ENCODE measurements at places on chromosomes 13 and 19.

DNA sequence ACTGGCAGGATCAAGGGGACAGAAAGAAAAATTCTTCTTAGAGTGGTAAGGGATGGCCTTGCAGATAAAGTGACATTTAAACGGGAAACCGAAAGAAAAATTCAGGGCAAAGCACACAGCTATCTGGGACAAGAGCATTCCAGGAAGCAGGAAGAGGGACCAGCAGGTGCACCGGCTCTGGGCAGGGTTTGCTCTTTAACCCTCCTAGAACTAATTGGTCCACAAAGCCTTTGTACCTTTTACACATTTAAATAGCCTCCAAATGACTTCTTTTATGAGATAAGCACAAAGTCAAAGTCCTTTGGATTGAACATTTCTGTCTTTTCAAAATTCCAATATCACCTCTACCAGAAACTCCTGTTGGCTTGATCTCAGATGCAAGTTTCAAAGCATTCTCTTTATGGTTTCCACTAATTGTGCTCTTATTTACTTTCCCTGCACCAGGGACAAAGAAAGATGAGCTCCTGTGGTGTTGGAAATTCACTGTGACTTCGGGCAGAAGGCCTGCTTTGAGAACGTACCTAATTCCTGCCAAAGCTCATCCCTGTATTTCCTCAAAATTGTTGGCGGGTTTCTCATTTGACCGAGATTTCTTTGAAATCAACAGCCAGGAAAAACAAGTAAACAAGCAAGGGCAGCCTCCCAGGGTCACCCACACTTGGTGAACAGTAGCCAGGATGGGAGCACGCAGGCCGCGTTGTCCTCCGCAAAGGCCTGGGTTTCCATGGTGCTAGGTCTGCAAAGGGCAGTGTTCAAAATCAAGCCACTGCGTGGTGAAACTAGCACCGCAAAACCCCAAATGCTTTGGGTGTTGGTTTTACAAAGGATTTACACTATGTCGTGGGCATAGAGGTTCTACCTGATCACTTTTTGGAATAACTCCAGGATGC, 98.6 kb downstream of the IRS2 start:
- DNase-seq: no peak

DNA sequence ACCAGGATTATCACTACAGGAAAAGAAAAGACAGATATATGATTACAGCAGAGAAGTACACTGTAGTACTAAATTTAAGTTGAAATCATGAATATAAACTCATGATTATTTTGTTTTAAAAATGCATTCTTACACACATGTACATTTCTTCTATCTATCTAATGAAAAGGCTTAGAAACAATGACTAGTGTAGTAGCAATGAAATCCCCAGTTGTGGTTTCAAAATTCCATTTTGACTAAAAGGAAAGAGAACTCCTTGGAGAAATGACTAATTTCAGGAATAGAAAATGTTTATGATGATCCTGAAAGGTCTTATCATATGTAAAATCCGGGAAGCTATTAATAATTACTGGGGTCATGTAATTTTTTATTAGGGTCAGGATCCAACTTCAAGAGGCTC, 195.0 kb upstream of the STARD13 start:
- no peak for DNase-seq

GRCh38 chr19:1663852-1664251, 11.4 kb upstream of the TCF3 start:
- no peak for DNase-seq

- DNase-seq: no peak
Measured at GRCh38 chr19:32387701-32388392, 17.7 kb upstream of the DPY19L3 start.

DNA sequence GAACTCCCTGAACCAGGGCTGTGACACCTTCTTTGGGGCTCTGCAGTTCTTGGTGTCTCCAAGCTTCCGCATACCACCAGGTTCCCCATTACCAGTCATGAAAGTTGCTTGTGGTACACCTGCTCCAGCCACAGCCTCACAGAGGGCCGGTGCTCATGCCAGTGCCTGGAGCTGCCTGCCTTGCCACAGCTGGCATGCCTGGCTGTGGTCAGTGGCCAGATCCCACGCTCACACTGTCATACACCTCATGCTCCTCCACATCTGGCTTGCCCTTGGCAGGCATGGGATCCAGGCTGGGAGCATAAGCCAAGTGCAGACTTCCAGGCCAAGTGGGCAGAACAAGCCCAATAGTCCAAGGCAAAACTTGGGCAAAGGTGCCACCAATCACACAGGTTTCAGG, 1054.9 kb downstream of the SLITRK5 start:
- no peak for DNase-seq

DNA sequence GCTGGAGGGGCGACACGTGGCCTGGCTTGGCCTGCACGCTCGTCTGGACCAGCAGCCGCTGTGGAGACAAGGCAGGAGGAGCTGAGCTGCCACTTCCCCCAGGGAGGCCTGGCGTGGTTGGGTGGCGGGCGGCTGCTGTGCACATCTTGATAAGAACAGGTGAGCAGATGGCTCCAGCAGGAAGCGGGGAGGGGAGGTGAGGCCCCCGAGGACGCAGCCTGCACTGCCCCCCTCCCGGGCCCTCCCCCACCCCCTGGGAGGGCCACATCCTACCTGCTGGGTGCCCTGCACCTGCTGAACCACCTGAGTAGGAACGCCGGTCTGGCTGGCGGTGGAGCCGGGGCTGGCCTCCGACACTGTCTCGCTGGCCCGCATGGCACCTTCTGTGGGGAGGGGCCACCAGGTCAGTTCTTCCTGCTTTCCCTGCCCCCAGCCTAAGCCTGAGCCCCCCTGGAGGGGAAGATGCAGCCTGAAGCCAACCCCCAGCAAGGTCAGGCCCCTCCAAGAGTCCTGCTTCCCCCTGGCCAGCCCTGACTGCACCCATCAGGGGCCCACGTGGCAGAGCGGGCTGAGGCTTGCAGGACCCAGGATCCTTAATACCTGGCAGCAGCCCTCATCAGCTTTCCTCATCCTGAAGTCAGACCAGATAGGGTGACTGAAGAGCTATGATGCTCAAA, 22.8 kb downstream of the RFX1 start:
- no peak for DNase-seq

DNA sequence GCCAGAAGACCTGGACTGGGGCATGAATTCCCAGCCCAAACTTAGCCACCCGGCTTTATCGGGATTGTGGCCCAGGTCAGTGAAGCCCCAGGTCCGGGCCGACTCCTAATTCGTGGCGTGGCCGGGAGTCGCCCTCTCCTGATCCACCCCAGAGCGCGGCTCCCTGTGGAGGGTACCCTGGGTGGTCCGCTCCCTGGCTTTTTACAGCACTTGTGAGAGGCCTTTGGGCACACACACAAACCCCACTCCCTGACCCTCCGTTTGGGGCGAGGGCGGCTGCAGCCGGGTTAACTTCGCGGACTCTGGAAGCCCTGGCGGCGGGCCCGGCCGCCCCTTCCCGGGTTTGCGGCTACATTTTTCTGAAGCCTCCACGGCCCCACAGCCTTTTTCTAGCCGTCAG, 56.4 kb downstream of the ZNF568 start:
- DNase-seq: no peak

GRCh38 chr19:29753934-29754305, 38.9 kb upstream of the C19orf12 start:
- no peak for DNase-seq

DNA sequence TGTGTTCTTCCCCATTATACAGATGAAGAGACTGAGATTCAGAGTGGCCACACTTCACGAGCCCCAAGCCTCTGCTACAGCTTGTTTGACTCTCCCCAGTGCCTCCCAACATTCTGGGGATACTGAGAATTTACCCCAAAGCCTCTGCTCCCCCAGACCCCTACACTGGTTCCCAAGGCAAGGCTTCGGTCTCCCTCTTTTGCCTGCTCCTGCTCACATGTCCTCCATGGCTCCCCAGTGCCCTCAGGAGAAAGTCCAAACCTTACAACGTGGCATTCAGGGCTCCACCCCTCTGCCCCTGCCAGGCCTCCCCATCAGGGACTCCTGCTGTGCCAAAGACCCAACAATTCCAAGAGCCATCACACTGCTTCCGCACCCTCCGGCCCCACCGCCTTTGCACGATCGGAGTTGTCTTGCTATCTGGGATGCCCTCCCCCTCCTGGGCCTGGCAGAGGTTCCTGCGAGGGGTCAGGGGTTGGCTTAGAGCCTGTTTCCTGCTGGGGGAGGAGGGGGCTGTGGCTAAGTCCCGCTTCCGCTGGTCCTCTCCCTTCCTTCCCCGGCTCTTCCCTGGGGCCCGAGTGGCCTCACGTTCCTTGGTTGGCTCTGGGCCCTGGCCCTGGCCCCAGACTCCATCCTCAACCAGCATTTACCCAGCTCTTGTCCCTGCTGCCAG, 15.4 kb downstream of the GTPBP3 start:
- no peak for DNase-seq

GRCh38 chr13:110472904-110473563, 88.5 kb downstream of the RAB20 start:
- no peak for DNase-seq

GRCh38 chr13:79528356-79528755, 47.4 kb downstream of the NDFIP2 start:
- DNase-seq: no peak

DNA sequence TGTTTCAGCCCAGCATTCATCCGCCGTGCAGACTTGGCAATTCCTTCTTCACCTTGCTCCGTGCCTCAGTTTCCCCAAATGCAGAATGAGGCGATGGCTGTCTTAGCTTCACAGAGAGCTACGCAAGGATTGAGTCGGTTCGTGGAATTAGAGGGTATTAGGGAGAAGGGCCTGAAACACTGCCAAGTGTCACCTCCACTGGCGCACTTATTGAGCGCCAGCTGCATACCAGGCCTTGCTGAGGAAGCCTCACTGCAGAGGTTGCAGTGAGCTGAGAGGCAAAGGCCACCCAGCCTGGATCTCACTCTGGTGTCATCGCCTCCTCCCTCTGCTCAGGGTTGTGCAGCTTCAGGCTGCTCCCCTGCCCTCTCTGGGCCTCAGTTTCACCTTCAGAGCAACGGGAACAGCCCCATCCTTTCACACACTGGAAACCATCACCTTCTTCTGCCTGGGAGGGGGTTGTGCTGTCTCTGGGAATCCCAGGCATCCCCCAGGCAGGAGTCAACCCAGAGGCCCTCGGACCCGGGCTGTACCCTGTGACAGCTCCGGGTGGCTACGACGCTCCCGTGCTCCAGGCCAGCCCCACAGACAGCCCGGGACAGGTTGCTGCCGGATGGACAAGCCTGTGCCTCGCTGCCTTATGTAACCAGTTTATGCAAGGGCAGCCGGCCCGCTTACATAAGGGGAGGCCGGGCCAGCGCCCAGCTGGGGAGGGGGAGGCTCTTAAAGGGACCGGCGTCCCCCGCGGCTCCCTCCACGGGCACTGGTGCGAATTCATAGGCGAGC, 31.9 kb downstream of the NFIC start:
- no peak for DNase-seq

GRCh38 chr13:21059641-21060337, 1.6 kb downstream of the LATS2 start:
- DNase-seq: no peak

DNA sequence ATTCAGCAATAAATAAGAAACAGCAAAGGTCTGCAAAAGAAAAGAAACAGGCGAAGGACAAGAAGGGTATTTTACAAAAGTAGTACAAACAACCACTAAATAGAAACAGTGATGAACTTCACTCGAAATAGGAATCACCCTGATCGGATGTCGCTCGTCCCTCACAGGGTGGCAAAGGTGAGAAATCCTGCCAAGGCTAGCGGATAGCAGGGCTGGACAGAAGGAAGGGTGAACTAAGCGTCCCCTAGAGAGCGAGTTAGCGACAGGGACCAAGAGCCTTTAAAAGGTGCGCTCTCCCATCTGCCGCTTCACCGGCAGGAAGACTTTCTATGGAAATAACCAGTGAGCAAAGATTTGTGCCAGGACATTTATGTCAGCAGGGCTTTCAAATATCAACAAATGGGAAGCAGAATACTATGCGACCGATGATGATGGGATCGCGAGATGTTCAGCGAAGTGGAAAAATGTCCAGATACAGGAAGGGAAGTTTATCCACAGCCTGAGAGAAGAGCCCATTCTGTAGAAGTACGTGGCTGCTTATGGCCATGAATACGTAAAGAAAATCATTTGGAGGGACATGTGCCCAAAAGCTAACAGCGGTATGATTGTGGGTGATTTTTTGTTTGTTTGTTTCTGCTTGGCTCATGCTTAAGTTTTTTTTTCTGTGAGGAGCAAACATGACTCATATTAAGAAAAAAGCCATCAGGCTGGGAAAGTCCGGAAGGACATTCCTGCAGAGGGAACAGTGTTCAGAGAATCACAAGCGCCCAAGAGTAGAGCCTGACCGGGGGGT, 18.9 kb downstream of the ELAVL1 start:
- no peak for DNase-seq

- DNase-seq: no peak
Measured at GRCh38 chr19:13962699-13963602, 10.6 kb downstream of the DCAF15 start.

GRCh38 chr19:10419646-10420443, 493 bp upstream of the PDE4A start:
- DNase-seq: peak; percentile 75

GRCh38 chr19:49361438-49362047, 673 bp downstream of the TEAD2 start:
- DNase-seq: no peak

GRCh38 chr13:38998739-38999138, 8.1 kb upstream of the STOML3 start:
- DNase-seq: no peak

DNA sequence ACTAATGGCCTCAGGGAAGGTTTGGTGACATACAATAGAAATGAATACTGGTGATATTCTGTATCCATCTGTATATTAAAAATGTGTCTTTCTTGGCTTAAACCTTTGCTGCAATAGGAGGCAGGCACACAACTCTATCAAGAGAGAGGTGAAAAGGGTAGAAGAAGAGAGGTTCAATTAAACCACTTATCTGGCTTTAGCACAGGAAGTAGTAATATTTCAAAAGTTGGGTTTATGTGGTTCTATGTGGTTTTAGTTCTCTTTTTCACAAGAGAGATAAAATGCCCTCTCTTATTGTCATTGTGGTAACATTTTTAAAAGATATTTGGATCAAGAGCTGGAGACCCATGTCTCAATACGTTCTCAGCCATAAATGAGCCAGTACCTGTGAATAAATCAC, 146.2 kb upstream of the FNDC3A start:
- DNase-seq: no peak

- DNase-seq: no peak
Measured at GRCh38 chr19:23528376-23528775, 133.1 kb upstream of the ZNF91 start.

DNA sequence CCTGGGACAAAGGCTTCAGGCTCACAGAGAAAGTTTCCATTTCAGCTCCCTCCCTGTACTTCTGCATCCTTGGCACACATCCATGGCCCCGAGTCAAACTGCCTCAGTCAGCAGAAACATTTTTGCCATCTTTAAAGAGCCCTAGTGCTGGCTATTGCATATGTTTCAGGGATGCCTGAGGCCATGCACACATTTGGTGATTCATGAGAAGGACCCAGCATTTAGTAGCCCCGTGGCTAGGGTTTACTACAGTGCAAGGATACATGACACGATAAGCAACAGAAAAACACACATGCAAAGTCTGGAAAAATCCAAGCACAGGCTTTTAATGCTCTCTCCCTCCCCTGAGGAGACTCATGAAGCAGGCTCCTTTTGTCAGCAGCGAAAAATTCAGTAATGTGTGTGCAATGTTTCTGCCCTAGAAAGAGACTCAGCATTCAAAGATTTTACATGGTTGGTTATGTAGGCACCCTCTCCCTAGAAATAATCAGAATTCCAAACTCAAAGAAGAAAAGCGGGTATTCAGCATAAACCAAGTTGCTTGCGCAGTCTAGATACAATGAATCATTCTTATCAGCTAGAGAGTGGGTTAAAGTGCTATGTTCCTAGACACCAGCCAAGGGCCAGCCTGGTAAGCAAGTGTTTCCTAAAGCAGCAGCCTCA, 17.6 kb downstream of the ACOD1 start:
- peak; percentile 76 for DNase-seq

- no peak for DNase-seq
Measured at GRCh38 chr13:43122791-43123190, 99.4 kb downstream of the DNAJC15 start.

Measured in suppressor macrophage (primary cell).